Fibroblast of villous mesenchyme (primary cell): ENCODE measurements at places on chromosomes 2 and 18. TPM values are rescaled to one million over a fixed set of nuclear protein-coding genes. Genes with fewer than 3 reads are reported as not detected.

DNA sequence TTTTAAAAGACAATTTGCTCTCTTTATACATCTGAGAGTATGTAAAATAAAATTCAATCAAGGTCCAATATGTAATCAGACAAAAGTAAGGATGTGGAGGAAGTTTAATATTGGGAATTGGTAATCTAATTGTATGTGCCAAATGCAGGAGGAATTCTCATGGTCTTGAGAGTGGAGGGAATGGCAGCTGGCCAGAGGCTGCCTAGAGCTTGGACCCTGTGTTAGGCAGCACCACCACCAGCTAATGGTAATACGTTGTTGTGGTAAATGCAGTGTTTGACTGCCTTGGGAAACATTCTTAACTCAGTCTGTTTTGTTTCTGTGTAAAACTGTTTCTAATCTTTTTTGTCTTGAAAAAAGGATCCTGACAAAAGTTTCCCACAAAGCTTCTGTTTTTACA, 30.0 kb downstream of the GALNT1 start:
- DNase-seq: no peak

DNA sequence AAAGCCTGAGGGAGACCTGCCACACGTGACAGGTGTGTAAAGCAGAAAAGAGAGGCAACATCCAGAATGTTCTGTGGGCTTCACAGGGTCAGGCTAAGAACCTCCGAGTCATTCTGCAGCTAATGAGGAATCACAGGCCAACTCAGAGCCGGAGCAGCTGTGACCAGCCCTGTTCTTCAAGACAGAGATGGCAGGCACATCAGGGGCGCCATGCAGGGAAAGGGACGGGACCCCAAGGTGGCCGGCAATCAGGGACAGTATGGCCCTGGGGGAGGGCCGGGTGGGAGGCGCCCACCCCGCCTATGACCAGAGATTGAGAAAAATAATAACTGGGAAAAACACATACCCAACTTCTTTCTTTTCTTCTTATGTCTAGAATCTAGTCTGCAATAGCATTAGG, 316.7 kb upstream of the SALL3 start:
- DNase-seq: no peak

GRCh38 chr2:239538357-239539052, 137.7 kb upstream of the HDAC4 start:
- no peak for DNase-seq

GRCh38 chr2:75483878-75484277, 76.9 kb downstream of the EVA1A start:
- DNase-seq: no peak

DNA sequence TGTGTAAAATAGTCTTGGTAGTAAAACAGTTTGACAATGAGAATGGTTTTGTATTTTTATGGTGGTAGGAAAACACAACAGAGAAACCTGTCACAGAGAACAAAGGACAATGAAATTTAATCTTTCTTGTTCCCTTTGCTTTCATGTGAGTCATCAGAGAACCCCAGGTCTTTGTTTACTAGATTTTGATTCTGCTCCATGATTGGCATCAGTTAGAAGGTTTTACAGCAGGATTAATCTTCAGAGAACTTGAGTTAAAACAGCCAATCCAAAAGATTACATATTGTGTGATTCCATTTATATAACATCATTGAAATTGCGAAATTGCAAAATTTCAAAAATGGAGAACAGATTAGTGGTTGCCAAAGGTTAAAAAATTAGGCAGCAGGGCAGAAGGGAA, 2.5 kb downstream of the APLF start:
- peak; percentile 4 for DNase-seq

Gene DPP10
- under 0.01 and 0.32 TPM in 2 replicates for total RNA-seq

Gene OBSL1
- 67.0 and 86.8 TPM in 2 replicates for total RNA-seq

Gene PSMA8
- total RNA-seq: not detected in 2 replicates

Gene KIF5C
- total RNA-seq: under 0.01 TPM in 2 replicates
